ENCODE measurements at places on chromosomes 7 and 10. TPM values are rescaled to one million over a fixed set of nuclear protein-coding genes. Genes with fewer than 3 reads are reported as not detected.

CTAGE6 gene
- total RNA-seq, result not detected

CREB5 gene
- total RNA-seq, result 4.4 TPM

NUDT13 gene
- total RNA-seq, result 3.0 TPM

AMPH gene
- total RNA-seq, result 0.12 TPM

AKR1C4 gene
- 0.18 TPM for total RNA-seq

C7orf33 gene
- not detected for total RNA-seq

HMX2 gene
- not detected for total RNA-seq
